ENCODE measurements at places on chromosomes 12 and 14.

GRCh38 chr12:92360543-92360942 is 214.9 kb upstream of the BTG1 start:
- DNase-seq, result no peak

GRCh38 chr14:82778601-82779000 is 1244.9 kb upstream of the SEL1L start:
- DNase-seq, result no peak

DNA sequence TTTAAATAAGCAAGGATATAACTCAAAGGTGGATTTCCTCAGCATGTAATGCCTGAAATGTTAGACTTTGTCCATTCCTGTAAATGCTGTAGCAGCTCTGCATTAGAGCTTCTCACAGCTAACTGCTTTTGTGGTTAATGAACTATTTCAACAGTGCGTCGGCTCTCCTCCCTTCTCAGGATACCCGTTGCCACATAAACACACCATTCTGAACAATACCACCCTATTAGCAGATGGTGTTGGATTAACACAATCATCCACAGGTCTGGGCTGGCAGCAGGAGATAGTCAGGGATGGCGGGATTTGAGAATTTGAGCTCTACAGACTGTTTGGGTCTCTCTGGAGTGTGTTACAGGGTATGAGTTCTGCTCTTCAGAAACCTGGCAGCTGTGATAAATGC is 33.5 kb upstream of the C12orf42 start:
- no peak for DNase-seq

GRCh38 chr12:51923506-51924365 is 16.4 kb downstream of the ACVRL1 start:
- DNase-seq, result peak; percentile 27

GRCh38 chr14:99768381-99768780 is 24.8 kb upstream of the EML1 start:
- DNase-seq, result no peak

DNA sequence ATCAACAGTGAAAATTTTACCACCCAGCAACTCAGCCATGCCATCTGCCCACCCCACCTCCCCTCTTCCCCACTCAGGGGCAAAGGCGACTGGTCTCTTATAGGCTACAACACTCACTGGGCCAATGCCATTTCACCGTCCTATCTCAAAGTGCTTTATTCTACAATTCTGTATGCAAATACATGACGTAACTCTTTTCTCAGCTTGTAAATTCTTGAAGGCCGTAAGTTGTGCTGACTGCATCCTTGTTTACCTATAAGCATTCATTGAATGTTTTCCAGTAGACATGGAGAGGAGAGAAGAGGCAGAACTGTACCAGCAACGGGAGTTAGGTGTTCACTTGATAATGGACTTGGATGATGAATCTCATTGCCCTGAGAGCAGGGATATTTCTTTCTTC is 15.6 kb downstream of the BCL2L14 start:
- no peak for DNase-seq

DNA sequence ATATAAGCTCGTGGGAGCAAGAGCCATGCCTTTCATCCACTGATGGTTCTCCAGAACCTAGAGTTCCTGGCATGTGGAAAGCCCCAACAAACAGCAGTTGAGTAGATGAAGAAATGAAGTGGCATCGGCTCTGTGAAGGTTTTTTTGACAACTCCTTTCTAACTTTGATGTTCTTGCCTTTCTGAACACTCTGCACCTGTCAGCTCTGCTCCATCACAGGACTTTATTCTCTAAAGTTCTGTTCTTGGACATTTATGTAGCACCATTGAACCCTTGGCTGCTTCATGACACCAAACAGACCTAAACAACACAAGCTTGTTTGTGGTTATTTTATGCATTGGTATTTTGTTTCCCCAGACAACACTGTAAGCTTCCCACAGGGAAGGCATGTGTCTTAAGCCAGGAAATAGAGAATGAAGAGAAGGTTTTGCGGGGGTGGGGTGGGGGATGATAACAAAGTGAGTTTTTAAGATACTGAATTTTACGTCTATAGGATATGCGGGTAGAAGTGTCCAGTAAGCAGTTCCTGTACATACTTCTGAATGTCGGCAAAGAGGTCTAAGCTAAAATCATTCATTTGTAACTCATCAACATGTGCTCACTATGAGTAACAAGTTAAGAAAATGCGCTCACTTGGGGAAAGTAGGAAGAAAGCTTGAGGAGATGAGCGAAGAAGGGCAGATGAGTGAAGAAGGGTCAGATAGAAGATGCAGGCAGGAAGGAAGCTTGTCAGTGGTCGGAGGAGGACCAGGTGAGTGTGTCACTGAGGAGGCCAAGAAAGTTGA is 146.0 kb upstream of the PLEKHG7 start:
- no peak for DNase-seq

DNA sequence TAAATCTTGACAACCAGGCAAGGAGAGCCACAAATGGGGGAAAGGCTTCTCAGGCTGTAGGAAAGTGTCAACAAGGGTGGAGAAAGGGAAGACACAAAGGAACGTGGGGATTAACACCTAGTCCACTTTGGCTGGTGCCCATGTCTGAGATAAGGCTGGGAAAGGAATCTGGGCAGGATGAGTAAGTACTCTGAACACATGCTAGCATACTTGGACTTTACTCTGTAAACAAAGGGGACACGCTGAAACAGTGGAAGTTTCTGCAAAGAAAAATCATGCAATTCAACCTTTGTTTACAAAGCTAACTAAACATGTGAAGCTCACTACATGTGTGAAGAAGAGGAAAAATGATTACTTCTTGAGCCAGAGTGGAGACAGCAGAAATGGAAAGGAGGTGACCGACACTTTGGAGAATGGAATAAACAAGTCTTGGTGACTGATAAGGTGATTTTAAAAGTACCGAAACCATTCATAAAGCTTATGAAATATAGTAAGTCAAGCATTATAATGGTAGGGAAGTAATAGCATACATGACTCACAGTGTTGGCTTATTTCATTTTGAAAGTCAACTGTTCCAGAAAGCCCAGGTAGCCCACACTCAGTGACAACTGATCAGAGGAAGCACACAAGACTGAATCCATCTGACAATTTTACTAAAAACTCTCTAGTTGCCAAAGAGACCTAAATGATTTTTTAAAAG is 13.2 kb downstream of the CPNE8 start:
- DNase-seq, result no peak

- DNase-seq, result no peak
Observed at GRCh38 chr12:48894271-48894670, 28.6 kb upstream of the RND1 start.

- DNase-seq, result no peak
Observed at GRCh38 chr12:131188131-131189050, 234.7 kb downstream of the ADGRD1 start.

GRCh38 chr12:14960548-14961465 is 594 bp downstream of the ARHGDIB start:
- peak; percentile 66 for DNase-seq

DNA sequence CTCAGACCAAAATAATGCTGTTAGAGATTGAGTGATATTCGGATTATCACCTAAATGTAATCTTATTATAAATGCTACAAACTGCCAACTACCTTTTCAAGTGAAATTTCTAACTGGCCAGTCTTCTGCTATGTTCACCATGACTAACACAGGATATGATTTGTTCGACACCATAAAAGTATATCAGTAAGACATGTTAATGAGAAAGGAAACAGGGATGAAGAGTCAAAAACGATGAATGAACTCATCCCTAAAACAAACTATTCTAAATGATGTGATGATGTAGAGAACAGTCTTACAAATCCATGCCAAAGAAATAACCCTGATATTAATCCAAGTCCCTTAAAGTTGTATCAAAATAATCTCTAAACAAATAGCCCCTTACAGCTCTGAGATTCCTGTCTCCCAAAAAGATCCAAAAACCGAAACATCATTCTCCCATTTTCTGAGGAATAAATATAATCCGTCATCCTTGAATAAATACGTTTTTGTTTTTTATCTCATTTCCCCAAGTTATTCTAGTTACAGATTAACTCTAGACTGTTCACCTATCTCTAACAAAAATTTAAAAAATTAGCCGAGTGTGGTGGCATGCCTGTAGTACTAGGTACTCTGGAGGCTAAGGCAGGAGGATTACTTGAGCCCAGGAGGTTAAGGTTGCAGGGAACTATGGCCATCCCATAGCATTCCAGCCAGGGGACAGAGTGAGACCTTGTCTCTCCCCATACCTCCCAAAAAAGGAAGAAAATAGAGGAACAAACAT is 9.1 kb downstream of the SCAF11 start:
- no peak for DNase-seq

- no peak for DNase-seq
Observed at GRCh38 chr12:82874945-82875344, 188.2 kb downstream of the TMTC2 start.

DNA sequence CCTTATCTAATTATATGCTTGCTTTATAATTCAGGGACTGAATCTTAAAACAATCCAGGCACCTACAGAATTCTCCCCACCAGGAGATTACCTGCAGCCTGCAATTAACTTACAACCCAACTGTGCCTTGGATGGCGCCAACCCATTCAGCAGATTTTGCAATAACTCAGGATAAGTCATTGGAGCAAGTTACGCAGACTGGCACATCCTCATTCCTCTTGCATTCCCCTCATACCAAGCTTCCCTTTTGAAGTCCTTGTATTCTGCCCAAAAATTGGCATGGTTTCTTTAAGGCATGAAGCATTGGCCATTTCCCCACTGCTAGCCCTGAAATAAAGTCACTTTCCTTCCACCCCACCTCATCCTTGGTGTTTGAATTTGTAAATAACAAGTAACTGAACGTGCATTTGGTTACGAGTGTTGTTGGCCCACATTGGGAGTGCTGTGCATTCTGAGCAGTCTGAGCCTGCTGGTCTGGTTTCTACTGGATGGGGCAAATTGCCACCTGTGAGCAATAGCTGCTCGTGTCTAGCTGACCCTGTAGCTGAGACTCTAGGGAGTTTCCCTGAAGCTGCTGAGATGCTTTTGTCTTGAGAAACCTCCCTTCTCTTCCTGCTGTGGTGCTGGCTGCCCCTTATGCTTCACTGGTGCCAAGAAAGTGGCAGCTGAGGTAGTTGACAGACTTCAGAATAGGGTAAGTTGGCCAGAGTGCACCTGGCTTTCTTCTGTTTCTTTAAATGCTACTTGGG is 99.2 kb upstream of the SCAF11 start:
- no peak for DNase-seq

DNA sequence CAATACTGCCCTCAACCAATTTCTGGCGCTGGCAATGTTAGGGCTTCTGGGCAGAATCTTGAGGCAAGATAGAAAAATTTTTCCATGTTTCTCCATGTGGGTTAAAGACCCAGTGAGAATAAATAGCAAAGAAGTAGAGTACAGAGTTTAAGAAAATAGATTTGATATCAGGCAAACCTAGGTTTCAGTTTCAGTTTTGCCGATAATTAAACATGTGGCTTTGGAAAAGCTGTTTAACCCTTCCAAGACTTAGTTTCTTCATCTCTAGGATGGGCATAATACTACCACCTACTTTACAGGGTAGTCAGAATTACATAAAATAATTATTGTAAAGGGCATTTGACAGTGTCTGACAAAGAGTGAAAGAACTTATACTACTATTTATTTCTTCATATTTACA is 360.4 kb downstream of the PCNX1 start:
- no peak for DNase-seq

DNA sequence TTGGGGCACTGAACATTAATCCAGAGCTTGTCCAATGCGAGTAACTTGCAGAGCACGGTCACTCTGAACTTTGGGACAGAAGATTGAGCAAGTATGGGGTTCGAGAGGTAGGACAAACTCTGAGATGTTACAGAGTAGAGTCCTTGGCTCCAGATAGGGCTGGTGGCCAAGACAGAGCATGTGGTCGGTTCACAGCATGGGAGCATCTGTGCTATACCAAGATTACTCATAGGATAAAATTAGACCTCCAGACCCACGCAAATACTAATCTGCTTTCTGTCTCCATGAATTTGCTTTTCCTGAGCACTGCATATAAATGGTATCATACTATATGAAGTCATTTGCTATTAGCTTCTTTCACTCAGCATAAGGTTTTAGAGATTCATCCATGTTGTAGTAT is 93.4 kb upstream of the TBX5 start:
- DNase-seq, result no peak

DNA sequence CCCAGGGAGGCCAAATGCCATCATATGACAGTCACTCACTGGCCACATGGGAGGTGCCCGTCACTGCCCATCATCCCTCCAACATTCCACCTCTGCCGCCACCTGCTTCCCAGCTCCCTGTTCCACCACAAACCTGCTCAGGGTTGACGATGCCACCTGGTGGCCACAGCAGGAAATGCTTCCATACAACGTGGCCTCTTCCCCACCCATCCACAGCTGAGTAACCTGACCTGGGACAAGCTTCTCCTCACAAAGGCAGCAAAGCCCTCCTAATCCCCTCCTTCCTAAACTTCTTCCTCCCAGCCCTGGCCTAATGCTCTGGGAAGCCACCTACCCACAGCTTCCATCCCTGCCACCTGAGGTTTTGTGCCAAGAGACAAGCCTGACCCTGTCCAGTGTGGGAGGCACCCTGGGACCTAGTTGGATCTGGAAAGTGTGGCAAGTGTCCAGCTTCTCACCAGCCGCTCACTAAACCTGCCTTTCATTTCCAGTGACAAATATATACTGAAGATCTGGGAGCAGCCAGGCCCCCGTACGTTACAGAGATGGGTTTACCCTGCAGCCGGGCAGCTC is 4.3 kb downstream of the DEGS2 start:
- peak; percentile 67 for DNase-seq

- no peak for DNase-seq
Observed at GRCh38 chr12:12947902-12948301, 4.1 kb downstream of the GPRC5D start.
